ENCODE measurements at places on chromosomes 16 and 17.
A peak's percentile ranks its signal among the peaks of the same experiment; 100 is the strongest.

DNA sequence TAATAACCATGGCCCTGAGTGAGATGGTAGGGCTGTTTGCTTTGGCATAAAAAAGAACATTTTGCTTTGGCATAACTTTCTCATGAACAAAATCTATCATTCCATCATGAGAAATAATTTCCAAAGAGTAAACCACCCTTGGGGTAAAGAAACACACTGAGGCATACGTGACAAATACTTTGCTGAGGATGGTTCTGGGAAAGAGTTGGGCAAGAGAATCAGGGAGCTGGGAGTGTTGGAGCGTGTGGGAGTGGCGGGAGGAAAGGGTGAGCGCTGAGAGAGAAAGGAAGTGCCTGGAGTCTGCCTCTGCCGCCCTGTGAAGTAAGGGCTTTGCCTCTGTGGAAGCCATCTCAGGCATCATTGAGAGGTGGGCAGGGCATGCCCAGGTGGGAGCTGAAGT is 60.2 kb upstream of the ARHGAP44 start:
- DNase-seq, result no peak

DNA sequence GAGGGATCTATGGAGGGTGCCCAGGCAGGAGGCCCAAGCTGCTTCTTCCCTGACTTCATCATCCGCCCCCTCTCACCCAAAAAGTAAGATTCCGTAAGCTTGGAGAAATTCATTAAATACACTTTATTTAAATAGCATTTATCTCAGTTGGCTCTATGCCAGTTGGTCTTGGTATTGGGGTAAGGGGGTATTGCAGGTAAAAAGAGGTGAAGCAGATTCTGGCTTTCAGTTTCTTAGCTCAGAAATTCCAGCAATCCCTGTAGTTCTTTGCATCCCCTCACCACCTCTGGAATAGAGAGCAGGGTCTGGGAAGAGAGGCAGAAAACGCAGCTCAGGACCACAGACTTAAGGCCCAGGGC is 750 bp upstream of the ALDOC start:
- no peak for DNase-seq

GRCh38 chr16:75111961-75112733 is 4.4 kb downstream of the LDHD start:
- no peak for DNase-seq

DNA sequence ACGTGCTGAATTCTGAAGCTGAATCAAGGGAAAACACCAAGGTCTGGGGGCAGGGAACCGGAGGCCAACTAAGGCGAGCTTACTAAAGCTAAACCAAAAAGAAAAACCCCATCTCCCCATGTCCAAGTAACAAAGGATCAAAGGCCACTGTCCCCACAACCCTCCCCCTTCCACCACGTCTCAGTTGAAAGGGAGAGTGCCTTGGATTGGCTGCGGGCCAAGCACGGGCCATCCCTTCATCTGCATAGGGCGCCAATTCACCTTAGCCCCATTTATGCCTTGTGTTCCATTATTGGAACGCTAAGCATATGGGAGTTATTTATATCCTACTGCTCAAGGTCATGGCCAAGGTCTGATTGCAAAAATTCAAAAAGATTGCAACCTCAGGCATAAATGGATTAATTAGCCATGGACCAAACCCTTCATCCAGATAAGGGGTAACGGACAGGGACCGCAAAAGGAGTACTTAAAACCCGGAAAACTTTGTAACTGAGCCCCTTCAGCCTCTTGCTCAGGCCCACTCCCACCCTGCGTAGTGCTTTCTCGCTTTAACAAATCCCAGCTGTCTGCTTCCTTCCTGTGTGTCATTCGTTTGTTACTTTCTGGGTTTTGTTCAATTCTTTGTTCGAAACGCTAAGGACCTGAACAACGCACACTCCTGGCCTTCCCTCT is 740 bp upstream of the ATP6V0D1 start:
- peak; percentile 77 for DNase-seq
